ENCODE measurements at places on chromosomes 2 and 18.

DNA sequence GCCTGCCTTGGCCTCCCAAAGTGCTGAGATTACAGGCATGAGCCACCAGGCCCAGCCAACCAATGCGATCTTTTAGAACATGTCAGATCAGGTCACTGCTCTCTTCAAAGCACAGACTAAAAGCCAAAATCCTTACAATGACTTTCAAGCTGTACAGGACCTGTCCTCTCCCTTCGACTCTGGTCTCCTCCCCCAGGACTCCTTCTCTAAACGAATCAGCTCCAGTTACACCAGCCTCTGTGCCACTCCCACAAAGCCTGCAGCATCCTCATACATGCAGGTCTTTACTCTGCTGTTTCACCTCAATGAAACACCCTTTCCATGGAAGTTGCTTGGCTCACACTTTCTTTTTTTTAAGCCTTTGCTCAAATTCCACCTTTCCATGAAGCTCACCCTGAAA lies 436.0 kb downstream of the METTL4 start:
- no peak for DNase-seq

GRCh38 chr2:168003876-168004275 lies 243.5 kb downstream of the STK39 start:
- DNase-seq, result no peak

GRCh38 chr2:24576146-24576545 lies 85.1 kb downstream of the NCOA1 start:
- DNase-seq, result no peak

DNA sequence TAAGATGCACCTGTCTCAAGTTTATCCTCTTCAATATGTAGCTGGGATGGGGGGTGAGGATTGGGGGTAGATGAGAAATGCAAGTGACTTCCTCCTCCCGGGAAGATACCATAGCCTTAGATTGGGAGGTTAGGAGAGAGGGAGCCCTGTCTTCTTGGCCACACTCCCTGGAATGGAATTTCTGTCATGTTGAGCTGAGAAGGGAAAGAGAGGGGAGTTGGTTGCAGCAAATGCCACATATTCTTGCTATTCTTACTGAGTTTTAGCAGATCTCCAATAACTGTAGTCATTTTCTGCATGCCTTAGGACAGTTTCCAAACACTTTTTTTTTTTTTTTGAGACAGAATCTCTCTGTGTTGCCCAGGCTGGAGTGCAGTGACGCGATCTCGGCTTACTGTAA lies 35.9 kb downstream of the TAF4B start:
- DNase-seq, result no peak

DNA sequence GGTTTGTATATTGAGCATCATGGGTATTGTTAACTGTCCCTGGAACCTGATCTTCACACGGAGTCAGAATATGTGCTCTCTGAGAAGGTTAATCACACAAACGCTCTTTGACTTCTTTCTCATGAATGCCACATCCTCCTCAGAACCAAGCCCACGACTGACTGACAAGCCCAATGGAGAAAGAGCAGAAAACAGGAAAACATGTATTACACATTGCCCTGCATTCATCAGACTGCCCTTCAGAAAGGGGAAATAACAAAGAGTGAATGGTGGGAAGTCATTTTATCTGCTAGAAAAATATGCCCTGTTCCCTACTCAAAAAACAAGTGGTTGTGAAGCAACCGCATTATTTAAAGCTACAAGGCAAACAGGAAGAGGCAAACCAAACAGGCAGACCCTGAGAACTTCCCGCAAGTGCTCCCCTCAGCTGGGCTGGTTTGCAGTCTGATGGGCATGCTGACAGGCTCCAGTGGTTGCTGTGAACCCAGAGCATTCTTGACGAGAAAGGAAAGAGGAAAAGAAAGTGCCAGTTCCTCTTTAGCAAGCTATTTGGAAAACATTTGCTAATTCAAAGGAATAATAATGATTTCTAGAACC lies 172.9 kb upstream of the SETBP1 start:
- no peak for DNase-seq

- peak; percentile 3 for DNase-seq
Observed at GRCh38 chr2:205197468-205198139, 484.7 kb upstream of the NRP2 start.
